Stimulated activated CD8-positive, alpha-beta memory T cell treated with anti-CD3 and anti-CD28 coated beads, Interleukin-4, amount 100 ng/mL, for 1 hour (primary cell): ENCODE measurements at places on chromosomes 4 and X.

DNA sequence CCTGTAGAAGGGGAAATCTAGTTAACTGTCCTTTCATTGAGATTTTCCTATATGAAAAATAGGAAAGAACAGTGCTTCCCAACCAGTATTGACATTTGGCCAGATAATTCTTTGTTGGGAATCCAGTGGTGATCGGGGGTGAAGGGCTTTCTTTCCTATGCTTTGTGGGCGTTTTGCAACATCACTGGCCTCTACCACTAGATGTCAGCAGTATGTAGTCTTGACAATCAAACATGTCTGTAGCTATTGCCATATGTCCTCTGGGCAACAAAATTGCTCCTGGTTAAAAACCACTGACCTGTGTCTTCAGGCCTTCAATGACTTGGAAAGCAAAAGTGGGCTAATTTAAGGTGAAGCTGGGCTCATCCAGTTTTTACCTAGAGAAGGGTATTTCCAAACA lies 658.5 kb downstream of the DACH2 start:
- no peak for DNase-seq

DNA sequence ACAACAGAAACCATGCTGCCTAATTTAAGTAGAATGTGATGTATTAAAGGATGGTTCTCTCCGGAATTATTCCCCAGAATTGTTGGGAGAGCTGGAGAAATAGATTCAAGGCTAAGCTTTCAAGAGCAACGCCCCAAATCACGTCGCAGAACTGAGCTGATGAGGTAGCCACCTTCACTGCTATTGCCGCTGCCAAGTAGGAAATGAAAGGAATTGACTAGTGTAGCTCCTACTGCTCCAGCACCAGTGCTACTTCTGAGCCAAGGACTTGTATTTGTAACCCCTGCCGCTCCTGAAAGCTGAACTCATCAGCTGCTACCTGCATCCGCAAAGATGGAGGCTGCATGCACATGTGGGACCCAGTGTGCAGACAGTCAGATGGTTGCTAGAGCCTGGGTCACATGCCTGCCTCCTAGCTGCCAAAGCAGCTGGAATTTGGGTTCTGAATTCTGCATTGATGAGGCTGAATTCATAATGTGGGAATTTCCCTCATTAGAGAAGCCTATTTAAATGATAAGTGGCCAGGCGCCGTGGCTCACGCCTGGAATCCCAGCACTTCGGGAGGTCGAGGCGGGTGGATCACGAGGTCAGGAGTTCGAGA lies 173.9 kb downstream of the PDGFRA start:
- no peak for DNase-seq

DNA sequence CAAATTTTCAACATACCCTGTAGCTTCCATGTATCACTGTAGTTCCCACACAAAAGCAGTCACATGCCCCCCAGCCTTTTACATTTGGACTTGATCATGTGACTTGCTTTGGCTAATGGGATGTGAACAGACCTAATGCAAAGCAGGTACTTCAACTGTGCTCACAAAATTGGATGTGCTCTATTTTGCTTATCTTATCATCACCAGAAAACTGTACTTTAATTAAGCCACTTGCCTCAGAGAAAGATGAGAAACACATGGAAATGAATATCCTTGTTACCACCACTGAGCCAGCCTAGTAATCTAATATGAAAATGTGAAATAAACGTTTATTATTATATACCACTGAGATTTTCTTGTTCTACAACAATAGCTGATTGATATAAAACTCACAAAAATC lies 402.7 kb upstream of the HTR2C start:
- DNase-seq, result no peak

- no peak for DNase-seq
Observed at GRCh38 chrX:105837232-105837631, 14.9 kb downstream of the NRK start.

- DNase-seq, result no peak
Observed at GRCh38 chr4:174387143-174387542, 103.4 kb downstream of the CEP44 start.

GRCh38 chrX:19883878-19884277 lies 3.5 kb downstream of the SH3KBP1 start:
- no peak for DNase-seq

GRCh38 chr4:168765322-168765721 lies 244.7 kb downstream of the CBR4 start:
- DNase-seq, result no peak

DNA sequence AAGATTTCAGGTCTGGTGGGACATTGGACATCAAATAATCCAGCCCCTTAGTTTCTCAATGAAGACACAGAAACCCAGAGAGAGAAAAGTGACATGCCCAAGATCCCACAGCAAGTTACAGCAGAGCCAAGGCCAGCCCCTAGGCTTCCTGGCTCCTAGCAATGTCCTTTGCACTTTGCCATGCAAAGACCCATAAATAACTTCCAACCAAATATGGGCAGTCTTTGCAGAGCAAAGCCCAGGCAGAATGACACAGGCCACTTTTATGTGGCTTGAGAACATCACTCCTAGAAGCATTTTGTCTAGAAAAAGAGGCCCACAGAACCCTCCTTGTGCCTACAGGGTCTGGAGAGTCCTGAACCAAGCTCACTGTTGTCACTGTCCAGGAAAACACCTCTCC lies 78.1 kb upstream of the ATP6AP2 start:
- DNase-seq, result no peak

GRCh38 chr4:105196523-105197145 lies 50.0 kb downstream of the TET2 start:
- no peak for DNase-seq

DNA sequence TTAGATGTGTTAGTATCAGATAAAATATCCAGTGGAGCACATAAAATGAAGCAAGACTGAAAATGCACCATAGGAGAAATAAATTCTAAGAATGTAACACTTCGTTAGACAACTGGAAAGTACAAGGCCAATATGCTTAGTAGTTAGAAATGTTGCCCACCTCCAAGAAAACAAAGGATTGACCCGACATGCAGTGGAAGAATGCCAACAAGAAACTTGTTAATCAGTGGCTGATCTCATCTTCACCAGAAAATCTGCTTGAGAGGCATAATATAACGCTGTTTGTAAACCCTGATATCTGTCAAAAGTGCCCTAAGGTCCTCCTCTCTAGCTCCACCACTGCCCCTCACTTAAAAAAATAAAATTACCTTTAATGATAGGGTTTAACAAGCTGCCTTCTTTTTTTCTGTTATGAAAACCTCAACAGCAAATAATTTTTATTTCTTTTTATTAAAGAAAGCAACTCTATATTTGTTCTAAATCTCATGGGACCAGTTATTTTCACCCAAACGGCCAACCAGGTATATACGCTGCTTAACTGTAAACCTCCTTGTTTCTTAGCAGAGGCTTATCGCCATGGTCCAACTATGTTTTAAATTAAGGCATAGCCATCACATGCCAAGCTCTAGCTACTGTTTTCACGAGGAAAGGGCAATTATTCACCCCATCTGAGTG lies 1.8 kb downstream of the RASGEF1B start:
- no peak for DNase-seq

- DNase-seq, result no peak
Observed at GRCh38 chrX:65035446-65035770, 59.2 kb upstream of the ZC4H2 start.
